ENCODE measurements at places on chromosomes 6 and 20.

GRCh38 chr6:74638412-74638811 is 567.4 kb downstream of the COL12A1 start:
- no peak for DNase-seq

GRCh38 chr6:41039060-41039998 is at the start of gene UNC5CL:
UNC5CL (minus strand) TSS chr6:41039221; CDS start chr6:41035074, 4,147 bp downstream.
- peak; percentile 36 for DNase-seq

GRCh38 chr20:44460795-44461141 is 14.9 kb upstream of the TTPAL start:
- DNase-seq, result no peak

- no peak for DNase-seq
Measured at GRCh38 chr6:41621802-41622201, 16.5 kb upstream of the MDFI start.

DNA sequence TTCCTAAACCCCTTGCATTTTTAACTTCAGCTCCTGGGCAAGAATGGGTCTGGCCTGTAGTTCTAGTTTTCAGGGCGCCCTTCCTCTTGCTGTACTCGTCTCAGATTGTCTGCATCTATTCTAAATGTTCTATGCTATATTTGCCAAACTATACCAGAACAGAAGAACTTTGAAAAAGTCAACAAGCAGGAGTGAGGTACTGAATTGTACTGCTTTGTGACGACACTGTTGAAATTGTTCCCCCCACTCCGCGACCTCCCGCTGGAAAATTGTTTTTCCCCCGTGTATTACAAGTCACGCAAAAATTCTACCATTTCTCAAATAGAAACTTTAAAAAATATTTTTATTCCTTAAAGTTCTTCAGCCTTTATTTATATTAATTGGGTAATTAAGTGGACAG is 73.9 kb downstream of the CBFA2T2 start:
- DNase-seq, result no peak

GRCh38 chr20:58583586-58583985 is 67.5 kb upstream of the STX16 start:
- no peak for DNase-seq

Data from effector CD4-positive, alpha-beta T cell (primary cell).